ENCODE measurements at places on chromosomes 3 and 15.

DNA sequence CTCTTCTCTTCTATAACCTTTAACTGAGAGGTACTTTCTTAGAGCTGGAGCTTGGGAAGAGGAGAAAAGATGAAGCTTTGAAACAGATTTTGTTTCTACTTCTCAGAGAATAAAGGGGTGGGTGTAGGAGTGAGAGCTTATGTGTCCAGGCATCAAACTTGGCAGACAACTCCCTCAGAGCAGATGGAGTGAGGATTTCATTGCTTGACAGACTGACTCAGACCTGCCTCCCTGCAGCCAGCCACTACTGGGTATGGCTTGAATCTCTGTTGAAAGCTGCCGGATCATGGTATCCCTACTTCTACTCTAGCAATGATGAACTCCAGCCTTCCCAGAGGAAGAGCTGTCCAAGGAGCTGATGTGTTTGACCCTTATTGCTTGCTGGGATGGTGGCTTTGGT is 36.7 kb downstream of the SYN2 start:
- no peak for DNase-seq

DNA sequence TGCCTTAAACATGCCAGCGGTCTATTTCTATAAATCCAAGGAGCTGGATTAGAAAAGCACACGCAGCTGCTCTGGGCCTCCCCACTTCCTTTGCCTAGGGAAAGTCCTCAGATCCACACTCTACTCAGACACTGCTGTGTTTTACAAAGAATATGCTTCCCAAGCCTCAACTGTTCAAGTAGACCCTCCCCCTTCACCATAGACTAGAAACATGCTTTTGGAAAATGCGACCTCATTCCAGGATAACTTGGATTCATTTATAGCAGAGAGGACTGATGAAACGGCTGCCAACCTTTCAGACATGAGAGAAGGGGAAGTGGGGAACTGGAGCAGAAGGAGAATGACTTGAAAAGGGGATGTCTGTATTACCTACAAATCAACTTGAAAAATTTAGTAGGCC is 64.0 kb downstream of the P3H2 start:
- no peak for DNase-seq

GRCh38 chr3:152056073-152056472 is 182.6 kb downstream of the SUCNR1 start:
- no peak for DNase-seq

DNA sequence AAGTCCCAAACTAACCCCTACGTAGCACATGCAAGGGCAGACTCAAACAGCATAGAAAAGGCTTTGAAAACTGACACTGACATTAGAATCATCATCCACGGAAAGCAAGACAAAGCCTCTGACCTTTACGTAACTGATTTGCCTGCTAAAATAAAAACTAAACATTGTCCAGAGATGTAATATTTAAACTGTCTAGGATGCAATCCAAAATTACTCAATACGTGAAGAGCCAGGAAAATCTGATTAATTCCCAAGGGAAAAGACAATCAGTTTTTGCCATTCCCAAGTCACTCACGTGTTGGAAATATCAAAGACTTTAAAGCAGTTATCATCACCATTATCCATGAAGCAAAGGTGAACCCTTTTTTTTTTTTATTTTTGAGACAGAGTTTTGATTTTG is 13.3 kb upstream of the IQCF1 start:
- no peak for DNase-seq

GRCh38 chr3:114721864-114722263 is 425.2 kb downstream of the ZBTB20 start:
- no peak for DNase-seq

- no peak for DNase-seq
Observed at GRCh38 chr3:98612587-98612986, 19.2 kb upstream of the CPOX start.

DNA sequence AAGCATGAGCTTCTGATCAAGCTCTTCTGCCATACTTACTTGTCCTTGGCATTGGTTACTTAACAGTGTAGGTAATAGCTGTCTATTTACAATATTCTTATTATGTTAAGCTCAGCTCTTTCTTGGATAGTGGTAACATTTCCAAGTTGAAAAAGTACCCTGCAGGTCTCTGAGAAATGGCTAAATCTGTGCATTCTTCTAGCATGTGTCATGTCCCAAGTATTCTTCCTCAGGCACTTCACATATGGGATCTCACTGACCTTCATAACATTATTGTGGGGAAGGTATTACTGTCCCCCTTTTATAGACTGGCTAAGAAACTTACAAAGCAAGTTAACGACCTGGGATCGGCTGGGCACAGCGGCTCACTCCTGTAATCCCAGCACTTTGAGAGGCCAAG is 236.1 kb downstream of the RORA start:
- DNase-seq: no peak

- no peak for DNase-seq
Observed at GRCh38 chr3:37456781-37457180, 282.4 kb upstream of the LRRFIP2 start.
